ENCODE measurements at places on chromosomes 7 and 10.
A peak's percentile ranks its signal among the peaks of the same experiment; 100 is the strongest.

DNA sequence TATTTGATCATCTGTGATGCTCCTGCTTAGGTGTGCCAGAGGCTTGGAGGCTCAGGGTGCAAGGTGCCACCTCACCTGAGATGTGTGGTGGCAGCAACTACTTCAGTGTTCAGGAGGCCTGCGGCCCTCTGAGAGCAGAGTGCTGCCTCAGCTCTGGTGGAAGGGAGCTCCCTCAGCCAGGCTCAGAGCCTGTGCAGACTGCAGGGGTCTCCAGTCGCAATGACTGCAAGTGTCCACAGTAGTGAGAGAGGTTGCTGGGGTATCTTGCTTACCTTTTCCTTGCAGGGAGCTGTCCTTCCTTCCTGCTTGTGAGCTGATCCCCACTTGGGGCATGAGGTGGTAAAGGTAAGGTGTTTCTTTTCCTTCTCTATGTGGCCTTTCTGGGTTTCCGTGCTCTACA is 131.0 kb upstream of the GAD2 start:
- no peaks in the 10 kb centered on the region for H3K36me3 ChIP-seq
- H3K4me1 ChIP-seq = no peaks in the 10 kb centered on the region
- DNase-seq = no peak
- H3K4me3 ChIP-seq = no peak overlapping the region

- no peaks in the 10 kb centered on the region for H3K27me3 ChIP-seq
- H3K27ac ChIP-seq = no peak overlapping the region
- DNase-seq = no peak
- no peaks in the 10 kb centered on the region for H3K4me1 ChIP-seq
These were observed 179.4 kb downstream of the ELFN1 start for GRCh38 chr7:1849351-1850041.

DNA sequence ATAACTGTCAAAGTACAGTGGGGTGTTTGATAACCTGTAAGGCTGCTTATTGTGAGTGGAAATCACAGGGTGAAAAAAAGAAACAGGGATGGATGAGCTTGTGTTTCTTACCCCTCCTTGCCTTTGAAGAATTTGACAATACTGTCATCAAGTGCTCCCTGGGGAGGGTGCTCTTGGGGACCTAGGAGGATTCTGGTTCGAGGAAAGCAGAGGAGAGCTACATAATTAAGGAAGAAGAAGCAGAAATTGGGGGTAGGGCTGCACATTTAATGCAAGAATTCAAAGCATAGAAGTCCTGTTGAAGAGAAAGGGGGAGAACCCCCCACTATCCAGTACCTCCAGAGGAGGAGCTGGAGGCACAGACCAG is 208.1 kb upstream of the PHYHIPL start:
- H3K4me1 ChIP-seq = no peaks in the 10 kb centered on the region
- DNase-seq = no peak
- no peaks in the 10 kb centered on the region for H3K36me3 ChIP-seq
- H3K4me3 ChIP-seq = no peak overlapping the region
- no peaks in the 10 kb centered on the region for H3K27me3 ChIP-seq

DNA sequence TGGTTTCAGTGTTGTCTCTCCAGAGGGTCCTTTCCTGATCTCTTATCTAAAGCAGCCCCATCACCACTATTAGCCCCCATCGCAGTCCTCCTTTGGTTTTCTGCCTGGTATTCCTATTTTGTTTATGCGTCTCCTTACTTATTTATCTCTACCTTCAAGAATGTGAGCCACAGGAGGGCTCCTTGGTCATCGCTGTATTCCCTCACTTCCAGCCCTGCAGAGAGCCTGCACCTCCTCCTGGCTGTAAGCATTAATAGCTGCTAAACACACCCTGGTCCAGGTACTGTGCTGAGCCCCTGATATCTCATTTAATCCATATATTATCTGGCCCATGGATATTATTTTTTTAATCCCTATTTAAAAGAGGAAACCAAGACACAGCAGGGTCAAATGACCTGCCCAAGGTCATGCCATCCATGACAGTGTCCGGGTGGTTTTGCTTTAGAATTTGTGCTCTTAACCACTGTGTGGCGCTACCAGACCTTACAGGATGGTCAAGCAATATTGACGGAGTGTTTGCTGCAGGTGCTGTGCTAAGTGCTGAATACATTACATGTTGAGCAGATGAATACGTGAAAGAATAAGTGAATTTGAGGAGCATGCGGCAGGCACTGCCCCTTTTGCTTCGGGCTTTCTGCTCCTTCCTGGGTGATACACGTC is 227.2 kb downstream of the ADAM12 start:
- no peaks in the 10 kb centered on the region for H3K27me3 ChIP-seq
- no peak overlapping the region for H3K27ac ChIP-seq
- H3K4me1 ChIP-seq = no peaks in the 10 kb centered on the region
- H3K4me3 ChIP-seq = no peak overlapping the region
- no peak for DNase-seq

DNA sequence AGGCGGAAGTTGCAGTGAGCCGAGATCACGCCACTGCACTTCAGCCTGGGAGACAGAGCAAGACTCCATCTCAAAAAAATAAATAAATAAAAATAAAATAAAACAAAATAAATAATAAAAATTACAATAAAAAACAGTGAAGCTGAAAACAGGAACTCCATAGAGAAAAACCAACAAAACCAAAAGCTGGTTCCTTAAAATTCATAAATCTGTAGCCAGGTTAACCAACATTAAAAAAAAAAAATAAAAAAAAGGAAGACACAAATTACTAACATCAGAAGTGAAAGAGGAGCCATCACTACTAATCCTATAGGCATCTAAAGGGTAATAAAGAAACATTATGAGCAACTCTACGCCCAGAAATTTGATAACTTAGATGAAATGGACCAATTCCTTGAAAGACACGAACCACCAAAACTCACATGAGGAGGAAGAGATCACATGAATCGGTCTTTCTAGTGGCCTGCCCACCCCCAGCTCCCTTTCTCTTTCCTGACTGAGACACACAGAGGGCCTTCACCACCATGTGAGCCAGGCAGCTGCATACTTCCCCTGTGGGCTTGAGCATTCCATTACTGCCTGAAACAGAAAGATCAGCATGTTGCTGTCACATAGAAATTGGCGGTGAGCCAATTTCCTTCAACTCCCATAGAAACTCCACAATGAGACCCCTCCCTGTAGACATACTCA is 208.7 kb downstream of the MAD1L1 start:
- H3K4me3 ChIP-seq = no peak overlapping the region
- no peak for DNase-seq
- no peaks in the 10 kb centered on the region for H3K27me3 ChIP-seq
- H3K4me1 ChIP-seq = peaks cover 16% of the 10 kb centered on the region

DNA sequence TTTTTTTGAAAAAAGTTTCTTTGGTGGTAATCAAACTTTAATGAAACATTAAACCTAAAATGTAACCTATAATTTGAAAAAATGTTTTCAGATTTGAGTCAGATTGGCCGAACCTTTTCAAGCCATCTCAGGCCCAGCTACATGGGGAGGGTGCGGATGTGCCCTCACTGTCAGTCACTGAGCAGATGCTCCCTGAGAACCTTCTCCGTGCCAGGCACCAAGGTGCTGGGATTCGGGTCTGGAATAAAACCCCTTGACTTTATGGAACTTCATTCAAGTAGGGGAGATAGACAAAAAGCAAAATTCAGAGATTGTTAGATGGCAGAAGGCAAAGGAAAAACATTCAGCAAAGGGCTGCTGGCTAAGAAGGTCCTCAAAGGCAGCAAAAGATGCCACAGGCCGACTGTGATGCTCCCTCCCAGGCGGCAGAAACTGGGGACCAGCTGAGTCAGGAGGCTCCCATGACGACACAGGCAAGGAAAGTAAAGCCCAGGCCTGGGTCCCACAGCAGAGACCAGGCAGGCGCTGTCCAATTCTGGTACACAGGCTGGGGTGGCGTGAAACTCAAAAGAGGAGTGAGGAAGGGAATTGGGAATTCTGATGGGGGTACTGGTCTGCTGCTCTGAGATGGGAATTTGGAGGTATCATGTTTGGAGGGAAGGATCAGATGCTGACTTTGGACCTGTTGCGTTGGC is 82.2 kb upstream of the DDC start:
- no peaks in the 10 kb centered on the region for H3K27me3 ChIP-seq
- no peak overlapping the region for H3K4me3 ChIP-seq
- H3K27ac ChIP-seq = no peak overlapping the region
- peaks cover 12% of the 10 kb centered on the region for H3K4me1 ChIP-seq
- no peak for DNase-seq
- H3K36me3 ChIP-seq = no peaks in the 10 kb centered on the region

DNA sequence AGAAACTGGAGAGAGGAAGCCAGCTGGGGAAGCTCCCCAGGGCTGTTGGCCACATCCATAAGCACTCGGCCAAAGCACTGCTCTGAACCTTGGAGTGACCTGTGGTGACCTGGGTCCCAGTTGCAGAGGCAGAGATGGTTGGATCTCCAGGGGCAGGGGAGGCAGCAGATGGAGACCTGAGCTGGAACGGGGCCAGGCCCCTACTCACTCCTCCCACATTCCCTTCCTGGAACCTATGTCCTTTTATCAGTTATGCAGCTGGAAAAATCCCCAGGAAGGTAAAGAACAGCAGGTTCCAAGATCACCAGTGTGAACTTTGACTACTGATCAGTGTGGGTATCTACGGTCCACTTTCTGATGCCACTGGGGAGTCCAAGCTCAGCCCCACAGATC is 9.6 kb upstream of the PNLIPRP2 start:
- H3K36me3 ChIP-seq = no peaks in the 10 kb centered on the region
- H3K27ac ChIP-seq = no peak overlapping the region
- no peaks in the 10 kb centered on the region for H3K4me1 ChIP-seq
- DNase-seq = no peak

- H3K4me3 ChIP-seq = no peak overlapping the region
- no peak overlapping the region for H3K27ac ChIP-seq
These were observed 30.1 kb downstream of the KCND2 start for GRCh38 chr7:120303105-120303504.

DNA sequence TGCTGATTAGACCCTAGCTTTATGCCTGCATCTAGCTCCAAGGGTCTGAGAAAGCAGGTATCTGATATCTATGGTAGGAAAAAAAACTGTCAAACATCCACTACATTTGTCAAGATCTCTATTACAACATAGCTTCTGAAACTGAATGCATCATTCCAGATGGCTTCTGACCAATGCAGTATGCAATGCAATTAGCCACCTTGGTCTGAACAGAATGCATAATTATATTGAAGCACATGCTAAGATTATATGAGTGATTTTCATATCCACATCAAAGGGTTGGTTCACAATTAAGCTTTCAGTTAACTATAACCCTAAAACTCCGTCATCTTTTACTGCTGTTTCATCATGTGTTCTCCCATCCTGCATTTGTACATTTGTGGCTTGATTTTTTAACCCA is 271.4 kb downstream of the POLR1F start:
- no peak overlapping the region for H3K4me3 ChIP-seq
- H3K27ac ChIP-seq = no peak overlapping the region
- no peaks in the 10 kb centered on the region for H3K4me1 ChIP-seq
- DNase-seq = no peak

DNA sequence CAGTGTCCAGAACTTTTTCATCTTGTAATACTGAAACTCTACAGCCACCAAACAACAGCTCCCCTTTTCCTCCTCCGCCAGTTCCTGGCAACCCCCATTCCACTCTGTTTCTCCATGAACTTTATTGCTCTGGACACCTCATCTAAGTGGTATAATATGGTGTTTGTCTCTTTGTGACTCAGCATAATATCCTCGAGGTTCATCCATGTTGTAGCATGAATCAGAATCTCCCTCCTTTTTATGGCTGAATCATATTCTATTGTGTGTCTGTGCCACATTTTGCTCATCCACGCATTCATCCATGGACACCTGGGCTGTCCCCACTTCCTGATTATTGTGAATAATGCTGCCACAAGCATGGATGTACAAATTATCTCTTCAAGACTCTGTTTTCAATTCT is 124.4 kb upstream of the FGFR2 start:
- no peak overlapping the region for H3K4me3 ChIP-seq
- H3K27me3 ChIP-seq = no peaks in the 10 kb centered on the region
- no peak overlapping the region for H3K27ac ChIP-seq
- H3K36me3 ChIP-seq = no peaks in the 10 kb centered on the region
- no peak for DNase-seq
- H3K4me1 ChIP-seq = no peaks in the 10 kb centered on the region

DNA sequence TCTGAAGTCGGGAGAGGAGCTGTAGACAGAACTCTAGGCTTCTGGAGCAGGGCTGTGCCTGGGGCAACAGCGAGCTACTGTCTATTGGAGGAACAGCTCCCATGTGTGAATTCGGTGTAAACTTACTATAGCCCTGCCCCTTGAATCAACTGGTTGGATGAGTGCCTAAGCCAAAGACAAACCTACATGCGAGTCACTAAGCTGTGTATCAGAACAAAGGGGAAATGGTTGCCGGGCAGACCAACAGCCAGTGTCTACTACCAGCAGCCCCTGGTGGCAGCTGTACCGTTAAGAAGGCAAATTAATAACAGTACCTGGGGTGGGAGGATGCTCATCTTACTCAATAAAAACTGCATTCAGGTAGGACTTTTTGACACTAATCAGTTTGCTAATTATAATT is 343.6 kb downstream of the ACTR3B start:
- no peak for DNase-seq
- H3K4me1 ChIP-seq = no peaks in the 10 kb centered on the region
- no peak overlapping the region for H3K4me3 ChIP-seq
- no peaks in the 10 kb centered on the region for H3K36me3 ChIP-seq

GRCh38 chr10:118264838-118265470 is 77.2 kb downstream of the FAM204A start:
- H3K4me3 ChIP-seq = no peak overlapping the region
- no peak for DNase-seq
- no peaks in the 10 kb centered on the region for H3K36me3 ChIP-seq
- H3K4me1 ChIP-seq = no peaks in the 10 kb centered on the region

DNA sequence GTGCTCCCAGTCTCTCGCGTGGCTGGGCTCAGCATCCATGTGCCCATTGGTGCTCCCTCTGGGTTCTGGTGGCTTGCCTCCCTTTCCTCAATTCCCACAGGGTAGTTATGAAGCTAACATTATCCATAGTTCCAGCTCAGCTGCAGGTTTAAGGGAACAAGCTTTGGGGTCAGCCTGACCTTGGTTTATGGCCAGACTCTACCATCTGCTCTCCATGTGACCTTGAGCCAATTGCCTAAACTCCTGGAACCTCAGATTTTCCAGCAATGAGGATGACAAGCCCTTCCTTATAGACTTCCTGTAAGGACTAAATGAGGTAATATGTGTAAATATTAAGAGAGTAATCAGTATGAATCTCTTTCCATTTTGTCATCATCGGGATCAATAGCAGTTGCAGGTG is 10.1 kb upstream of the SLC29A3 start:
- no peak overlapping the region for H3K27ac ChIP-seq
- H3K36me3 ChIP-seq = no peaks in the 10 kb centered on the region
- no peaks in the 10 kb centered on the region for H3K4me1 ChIP-seq
- DNase-seq = no peak

- peaks cover 44% of the 10 kb centered on the region for H3K36me3 ChIP-seq
- H3K4me1 ChIP-seq = no peaks in the 10 kb centered on the region
- no peak overlapping the region for H3K4me3 ChIP-seq
- no peak for DNase-seq
These were observed 44.6 kb downstream of the BMS1 start for GRCh38 chr10:42827201-42827600.

- peaks cover 9% of the 10 kb centered on the region for H3K4me1 ChIP-seq
- no peak overlapping the region for H3K27ac ChIP-seq
- H3K27me3 ChIP-seq = peaks cover 13% of the 10 kb centered on the region
- H3K4me3 ChIP-seq = no peak overlapping the region
- DNase-seq = no peak
- H3K36me3 ChIP-seq = no peaks in the 10 kb centered on the region
These were observed 380 bp downstream of the NAT16 start for GRCh38 chr7:101179713-101180112.

GRCh38 chr7:151428378-151429236 is 11.3 kb downstream of the CRYGN start:
- H3K27me3 ChIP-seq = no peaks in the 10 kb centered on the region
- no peak overlapping the region for H3K4me3 ChIP-seq
- DNase-seq = no peak
- H3K27ac ChIP-seq = peak overlapping the region; percentile 28
- H3K36me3 ChIP-seq = no peaks in the 10 kb centered on the region

All from thoracic aorta (tissue), 2 donors.